ENCODE measurements at places on chromosomes 7 and 10.

GRCh38 chr10:15863323-15863722 lies 3.0 kb upstream of the MINDY3 start:
- no peak for DNase-seq

GRCh38 chr7:105886776-105887175 lies 10.4 kb upstream of the ATXN7L1 start:
- no peak for DNase-seq

GRCh38 chr7:153396475-153396874 lies 636.9 kb downstream of the ACTR3B start:
- no peak for DNase-seq

DNA sequence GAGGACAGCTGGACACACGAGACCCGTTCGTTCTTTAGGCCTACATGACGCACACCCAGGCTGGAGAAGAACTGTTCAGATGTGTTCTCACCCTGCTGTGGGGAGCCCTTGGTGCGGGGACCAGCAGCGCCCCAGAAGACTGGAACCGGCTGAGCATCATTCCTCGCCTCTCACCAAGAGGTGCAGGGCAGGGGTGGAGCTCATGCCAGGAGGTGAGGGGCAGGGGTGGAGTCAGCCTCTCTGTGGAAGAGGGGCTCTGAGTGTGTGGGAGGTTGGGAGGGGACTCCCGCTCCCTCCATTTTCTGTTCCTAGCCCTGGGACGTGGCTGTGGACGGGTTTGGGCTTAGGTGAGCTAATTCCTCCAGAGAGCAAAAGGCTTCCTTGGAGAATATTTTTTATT lies 66.0 kb upstream of the SHH start:
- no peak for DNase-seq

DNA sequence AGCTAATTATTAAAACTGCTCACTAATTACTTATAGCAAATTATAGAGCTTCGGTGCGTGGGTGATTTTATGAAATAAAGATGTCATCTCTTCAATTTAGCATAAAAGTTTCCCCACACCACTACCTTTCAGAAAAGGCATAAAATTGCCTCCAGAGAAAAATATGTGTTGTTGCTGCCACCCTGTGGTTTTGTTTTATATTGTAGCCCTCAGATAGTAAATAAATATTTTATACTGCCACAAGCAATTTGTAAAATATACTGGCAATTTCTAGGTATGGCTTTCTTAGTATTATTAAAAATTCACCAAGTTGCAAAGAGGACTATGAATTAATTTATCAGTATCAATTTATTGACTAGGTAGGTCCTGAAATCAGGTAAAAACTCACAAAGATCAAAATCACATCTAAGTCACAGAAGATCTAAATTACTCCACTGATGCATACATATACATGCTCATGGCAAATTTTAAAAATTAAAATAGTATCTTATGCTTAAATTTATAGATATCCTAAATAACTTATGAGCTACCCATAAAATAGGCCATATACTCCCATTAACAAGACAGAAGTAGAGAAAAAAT lies 26.5 kb downstream of the ASNS start:
- DNase-seq: no peak

DNA sequence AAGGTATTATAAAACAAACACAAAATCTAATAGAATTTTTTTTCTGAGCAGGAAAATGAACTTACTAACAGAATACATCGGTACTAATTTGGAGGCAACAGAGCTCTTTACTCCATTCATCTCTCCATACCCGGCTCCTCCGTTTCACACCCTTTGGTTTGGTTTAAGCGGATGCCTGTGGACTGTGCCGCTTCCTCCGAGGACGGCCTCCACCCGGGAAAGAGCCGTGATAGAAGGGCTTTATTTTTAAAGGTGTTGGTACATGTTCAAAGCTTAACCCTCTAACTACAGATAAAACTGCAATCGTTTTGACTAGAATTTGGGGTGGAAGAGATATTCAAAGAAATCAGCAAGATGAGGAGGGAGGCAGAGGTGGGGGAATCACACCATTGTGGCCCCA lies 1.9 kb downstream of the VIPR2 start:
- no peak for DNase-seq

DNA sequence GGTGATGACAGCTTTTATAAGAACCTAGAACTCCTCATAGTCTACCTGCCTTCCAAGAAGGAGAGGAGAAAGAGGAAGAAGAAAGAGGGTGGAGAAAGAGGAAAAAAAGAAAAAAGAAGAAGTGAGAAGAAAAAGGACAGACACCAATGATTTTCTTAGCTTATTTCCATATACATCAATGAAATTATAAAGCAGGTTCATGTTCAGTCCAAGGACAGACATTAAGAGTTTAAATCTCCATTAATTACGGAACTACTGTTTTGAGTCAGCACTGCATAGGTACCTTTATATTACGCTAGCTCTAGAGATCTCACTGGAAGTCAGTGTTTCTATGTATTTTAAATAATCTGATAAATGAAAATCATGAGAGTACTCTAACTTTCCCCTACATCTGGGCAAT lies 309.0 kb upstream of the HGF start:
- DNase-seq: no peak

- DNase-seq: no peak
Measured at GRCh38 chr7:33076737-33077136, 14.2 kb upstream of the NT5C3A start.

DNA sequence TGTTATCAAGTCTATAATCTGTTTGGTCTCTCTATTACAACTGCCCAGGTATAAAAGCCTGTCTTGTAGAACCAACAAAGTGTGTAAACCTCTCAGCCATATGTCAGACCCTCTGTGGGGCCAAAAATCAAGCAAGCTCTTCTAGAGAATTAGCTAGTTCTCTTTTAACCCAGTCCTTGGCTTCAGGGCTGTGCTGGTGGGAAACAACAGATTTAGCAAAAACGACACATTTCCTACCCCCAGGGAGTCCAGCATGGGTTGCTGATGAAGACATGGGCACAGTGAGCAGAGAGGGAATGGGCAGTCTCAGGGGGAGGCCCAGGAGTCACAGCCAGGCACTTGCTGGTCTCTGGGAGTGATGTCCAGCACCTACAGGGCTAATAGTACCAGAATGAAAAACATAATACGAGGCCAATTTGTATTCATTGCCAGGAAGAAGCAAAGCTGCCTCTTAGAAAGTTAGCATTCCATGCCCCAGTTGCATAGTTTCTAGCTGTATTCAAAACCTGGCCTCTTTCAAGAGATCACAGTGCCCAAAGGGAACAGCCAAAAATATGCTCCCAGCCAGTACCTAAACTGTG lies 80.1 kb downstream of the FRMD4A start:
- DNase-seq: no peak

GRCh38 chr10:59582780-59583179 lies 126.9 kb downstream of the SLC16A9 start:
- DNase-seq: no peak

DNA sequence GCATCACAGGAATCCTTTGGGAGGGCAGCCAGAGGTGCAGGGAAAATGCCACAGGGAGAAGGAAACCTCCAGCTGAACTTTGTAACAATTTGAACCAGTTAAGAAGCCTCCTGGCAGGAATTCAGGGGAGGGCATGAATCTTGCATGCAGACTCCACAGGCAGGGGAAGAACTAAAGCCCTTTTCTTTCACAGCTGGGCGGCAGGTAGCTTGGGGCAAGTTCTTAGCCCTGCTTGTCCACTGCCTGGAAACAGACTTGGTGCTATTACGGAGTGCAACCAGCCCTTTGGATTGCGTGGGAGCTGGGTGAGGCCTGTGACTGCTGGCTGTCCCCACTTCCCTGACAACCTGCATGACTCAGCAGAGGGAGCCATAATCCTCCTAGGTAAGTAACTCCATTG lies 51.7 kb upstream of the ADAM12 start:
- no peak for DNase-seq

- DNase-seq: no peak
Measured at GRCh38 chr7:57203161-57203791, 71.0 kb upstream of the ZNF479 start.

DNA sequence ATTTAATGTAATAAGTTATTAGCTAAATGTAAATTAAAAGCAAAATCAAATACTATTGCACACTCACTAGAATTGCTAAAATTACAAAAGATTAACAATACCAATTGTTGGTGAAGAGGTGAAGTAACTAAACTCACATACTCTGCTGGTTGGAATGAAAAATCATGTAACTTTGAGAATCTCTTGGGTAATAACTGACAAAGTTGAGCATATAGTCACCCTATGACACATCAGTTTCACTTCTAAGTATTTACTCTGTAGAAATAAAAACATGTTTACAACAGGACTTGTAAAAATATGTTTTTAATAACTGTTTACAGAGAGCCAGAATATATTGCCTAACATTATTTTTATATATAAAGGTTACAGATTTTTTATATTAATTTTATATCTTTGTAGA lies 33.6 kb downstream of the CNTNAP2 start:
- DNase-seq: no peak

DNA sequence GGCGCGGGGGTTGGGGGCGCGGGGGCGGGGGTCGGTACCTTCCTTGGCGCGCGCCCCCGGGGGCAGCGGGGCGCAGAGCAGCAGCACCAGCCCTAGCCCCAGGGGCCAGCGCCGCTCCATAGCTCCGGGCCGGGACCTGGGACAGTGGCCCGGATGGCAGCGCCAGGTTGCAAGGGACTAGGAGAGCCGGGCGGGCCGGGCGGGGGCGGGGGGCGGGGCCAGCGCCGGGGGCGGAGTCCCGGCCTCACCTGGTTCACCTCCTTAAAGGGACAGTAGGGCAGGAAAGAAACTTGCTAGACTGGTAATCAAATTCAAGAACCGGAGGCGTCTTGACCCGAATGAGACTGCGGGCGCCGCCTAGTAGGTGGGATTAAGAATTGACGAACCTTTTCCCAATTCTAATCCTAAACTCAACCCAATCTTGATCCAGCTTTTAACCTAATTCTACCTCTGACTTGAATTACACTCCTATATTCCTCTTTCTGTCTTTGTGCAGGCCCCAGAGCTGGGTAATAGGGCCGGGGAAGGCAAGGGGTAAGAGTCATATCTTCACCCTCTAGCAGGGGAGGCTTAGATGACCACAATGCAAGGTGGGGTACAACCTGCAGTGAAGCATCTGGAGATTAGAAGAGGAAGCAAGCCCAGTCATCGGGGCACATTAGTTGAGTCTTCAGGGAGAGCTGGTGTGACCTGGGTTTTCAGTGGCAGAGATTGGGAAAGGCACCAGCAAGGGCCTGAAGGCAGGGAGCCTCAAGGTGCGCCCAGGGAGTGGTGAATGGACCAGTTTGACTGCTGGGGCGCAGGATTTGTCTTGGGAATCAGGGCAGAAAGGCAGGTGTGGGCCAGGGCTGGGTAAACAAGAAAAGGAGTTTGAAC lies at the start of gene EPHA1:
TSS of gene EPHA1 (minus strand) at position 171 of the 876 bp plus-strand sequence. CDS start at position 120, 51 bp downstream.
- DNase-seq: no peak

DNA sequence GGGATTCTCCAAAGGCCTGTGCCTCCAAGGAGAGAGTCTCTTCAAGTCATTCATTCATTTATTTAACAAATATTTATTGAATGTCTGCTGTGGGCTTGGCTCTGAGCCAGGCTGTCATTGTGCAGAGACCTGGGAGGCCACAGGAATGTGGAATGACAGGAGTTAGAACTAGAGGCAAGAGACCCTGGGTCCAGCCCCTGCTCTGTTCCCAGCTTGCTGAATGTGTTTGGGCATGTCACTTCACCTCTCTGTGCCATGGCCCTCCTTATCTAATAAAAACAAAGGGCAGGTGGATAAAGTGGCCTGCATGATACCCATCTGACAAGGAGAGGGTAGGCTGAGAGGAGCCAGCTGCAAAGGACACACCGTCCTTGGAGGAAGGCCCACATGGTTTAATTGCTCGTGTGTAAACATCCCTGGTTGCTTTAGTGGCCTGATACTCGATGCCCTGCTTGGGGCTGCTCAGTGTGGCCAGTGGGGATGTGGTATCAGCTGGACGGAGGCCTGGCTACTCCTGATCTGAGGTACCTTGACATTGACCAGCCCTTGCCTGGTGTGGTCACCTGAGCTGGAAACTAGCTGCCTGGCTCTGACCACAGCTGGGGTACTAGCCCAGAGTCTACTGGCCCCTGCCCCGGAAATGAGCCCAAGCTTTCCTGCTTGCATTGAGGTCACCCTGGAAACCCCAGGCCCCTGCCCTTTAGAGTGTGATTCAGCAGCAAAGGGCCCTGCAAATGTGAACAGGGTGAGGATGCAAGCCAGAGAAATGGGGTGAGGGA lies 116.2 kb downstream of the CDH23 start:
- no peak for DNase-seq

DNA sequence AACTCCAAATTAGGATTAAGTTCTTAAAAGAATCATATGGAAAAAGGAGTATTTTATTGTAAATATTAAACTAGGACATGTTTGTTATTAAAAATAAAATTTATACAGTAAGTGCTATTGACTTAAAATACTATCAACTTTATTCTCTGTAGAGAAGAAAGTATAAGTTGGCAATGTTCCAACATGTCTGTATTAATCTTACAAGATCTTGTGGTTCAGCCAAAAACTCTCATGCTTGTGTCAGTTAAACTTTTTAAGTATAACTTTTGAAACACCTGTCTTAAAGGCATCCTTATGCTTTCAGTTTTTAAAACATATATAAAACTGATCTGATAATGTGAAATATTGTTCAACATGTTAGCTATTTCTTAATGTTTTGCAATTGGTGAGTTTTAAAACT lies 160.7 kb downstream of the ZEB1 start:
- no peak for DNase-seq

DNA sequence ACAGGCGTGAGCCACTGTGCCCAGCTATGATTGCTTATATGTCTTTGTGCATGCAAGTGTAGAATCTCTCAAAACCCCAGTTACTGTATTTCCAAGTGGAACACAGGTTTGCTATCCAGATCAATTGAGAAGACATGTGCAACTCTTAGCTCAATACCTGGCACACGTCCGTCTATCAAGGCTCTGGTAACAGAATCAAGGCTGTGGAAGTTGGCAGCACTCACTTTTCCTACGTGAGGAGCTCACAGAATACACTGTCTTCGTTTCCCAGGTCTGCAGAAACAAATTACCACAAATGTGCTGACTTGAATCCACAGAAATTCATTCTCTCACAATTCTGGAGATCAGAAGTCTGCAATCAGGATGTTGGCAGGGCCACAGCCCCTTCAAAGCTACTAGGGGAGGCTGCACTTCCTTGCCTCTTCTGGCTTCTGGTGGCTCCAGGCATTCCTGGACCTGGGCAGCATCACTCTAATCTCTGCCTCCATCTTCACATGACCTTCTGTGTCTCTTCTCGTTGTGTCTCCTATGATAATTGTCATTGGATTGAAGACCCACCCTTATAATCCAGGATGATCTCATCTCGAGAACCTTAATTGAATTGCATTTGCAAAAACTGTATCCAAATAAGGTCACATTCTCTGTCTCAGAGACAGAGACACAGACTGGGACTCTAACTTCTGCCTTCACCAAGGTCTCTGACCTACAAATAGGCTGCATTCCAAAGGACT lies 84.8 kb upstream of the C7orf33 start:
- no peak for DNase-seq
